Muscle of back (tissue), 13 donors: ENCODE measurements at places on chromosomes 1 and 21. TPM values are rescaled to one million over a fixed set of nuclear protein-coding genes. Genes with fewer than 3 reads are reported as not detected.

DNA sequence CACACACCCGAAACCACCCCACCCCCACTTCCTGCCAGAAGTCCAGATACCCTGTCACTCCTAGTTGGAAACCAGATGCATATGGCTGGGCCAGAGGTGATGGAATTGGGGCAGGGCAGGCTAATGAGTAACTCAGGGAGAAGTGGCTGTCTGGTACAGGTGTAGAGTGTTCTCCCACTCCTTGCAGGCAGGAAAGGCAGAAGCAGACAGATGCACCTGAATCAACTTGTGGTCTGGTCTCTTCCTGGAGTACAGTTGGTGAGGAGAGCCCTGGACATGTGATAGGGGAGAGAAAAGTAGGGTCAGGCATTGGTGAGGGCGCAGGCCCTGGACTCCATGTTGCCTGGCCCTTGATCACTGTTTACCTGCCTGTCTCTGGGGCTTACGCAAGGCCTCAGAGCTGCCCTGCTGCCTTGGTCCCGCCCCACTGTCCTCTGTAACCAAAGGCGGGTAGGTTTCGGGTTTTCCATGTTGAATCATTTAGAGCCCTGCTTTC is 2.5 kb downstream of the CGN start:
- DNase-seq = no peak

DNA sequence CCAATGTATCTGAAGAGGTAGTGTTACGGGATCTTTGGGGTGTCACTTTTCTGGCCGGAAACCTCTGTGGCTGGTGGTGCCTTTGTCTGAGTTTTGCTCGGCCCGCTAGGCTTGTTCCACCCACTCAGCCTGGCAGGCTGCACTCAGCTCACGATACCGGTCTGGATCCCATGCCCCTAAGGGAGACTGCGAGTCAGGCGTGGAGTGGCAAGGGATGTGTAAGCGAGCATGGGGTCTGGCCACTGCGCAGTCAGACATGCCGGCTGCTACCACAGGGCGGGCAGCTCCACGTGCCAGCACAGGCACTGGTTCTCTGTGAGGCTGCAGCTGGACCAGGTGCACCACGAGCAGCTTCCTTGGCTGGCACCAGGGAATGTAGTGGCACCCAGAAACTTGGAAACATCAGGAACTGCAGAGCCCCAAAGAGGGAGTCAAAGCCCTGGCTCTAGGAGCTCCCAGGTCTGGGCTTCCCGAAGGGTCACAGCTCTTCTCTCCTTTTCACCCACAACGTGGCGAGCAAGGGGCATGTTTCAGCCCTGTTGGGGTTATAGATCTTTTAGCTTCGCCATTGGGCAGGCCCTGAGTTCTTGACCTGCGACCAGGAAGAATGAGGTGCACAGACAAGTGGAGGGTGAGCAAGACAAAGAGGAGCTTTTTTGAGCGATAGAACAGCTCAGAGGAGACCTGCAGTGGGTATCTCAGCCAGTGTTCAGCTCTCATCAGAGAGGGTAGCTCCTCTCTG is 23.8 kb upstream of the LRRC8C start:
- no peak for DNase-seq

DNA sequence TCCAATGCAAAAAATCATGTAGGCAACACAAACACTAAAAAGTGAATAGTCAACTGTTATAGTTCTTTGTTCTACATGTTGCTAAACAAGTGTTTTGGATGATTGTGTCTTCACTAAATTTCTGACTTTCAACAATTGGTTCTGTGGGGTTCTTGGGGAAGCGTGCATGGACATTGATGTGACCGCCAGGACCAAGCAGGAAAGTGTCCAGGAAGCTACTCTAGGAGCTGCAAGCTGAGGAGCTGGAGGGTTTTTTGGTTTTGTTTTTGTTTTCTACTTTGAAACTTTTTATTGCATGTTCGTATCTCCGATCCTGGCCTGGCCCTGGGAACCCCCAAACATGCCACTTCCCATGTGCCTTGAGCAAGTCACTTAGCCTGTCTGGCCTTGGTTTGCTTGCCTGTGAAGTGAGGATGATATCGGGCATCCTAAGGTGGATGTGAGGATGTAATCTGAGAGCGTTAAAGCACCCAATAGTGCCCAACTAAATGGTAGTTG is 8.0 kb downstream of the TMPRSS3 start:
- no peak for DNase-seq

DNA sequence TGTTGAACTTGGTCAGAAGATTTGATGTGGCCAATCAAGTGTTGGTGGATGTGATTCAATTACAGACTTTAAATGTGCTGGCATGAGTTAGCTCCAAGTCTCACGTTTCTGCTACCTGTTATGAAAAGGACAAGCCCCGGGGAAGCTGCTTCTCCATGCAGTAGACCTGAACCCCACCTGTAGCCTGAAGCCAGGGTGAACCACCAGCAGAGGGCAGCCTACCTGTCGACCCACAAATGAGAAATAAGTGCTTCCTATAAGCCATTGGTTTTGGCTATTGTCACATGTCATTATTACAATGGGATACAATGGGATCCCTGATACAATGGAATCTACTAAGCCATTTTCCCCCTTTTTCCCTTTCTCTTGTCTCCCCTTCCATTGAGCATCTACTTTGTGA is 230.2 kb downstream of the PRDM2 start:
- DNase-seq = no peak

GRCh38 chr1:59417406-59417805 is 120.5 kb downstream of the FGGY start:
- no peak for DNase-seq

- DNase-seq = no peak
Measured at GRCh38 chr1:193614817-193615216, 428.4 kb upstream of the B3GALT2 start.

GRCh38 chr1:93828367-93828755 is 50.6 kb downstream of the DNTTIP2 start:
- DNase-seq = no peak

DNA sequence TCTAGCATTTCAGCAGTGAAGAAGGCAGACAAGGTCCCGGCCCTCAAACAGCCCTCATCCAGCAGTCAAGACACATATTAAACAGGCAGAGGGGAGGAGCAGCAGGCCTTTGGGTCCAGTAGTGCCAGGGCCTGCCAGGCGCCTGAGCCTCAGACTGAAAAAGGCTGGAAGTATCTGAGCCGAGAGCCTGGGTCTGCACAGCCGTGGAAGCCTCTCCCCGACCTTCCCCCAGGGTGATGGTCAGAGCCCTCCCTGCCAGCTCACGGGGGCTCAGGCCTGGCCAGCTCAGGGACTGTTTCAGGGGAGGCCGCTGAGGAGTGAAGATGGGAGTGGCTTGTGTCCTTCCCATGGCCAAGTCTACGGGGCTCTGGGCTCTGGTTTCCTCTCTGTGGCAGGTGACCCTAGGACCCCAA is 565.2 kb downstream of the PTPRU start:
- DNase-seq = no peak

DNA sequence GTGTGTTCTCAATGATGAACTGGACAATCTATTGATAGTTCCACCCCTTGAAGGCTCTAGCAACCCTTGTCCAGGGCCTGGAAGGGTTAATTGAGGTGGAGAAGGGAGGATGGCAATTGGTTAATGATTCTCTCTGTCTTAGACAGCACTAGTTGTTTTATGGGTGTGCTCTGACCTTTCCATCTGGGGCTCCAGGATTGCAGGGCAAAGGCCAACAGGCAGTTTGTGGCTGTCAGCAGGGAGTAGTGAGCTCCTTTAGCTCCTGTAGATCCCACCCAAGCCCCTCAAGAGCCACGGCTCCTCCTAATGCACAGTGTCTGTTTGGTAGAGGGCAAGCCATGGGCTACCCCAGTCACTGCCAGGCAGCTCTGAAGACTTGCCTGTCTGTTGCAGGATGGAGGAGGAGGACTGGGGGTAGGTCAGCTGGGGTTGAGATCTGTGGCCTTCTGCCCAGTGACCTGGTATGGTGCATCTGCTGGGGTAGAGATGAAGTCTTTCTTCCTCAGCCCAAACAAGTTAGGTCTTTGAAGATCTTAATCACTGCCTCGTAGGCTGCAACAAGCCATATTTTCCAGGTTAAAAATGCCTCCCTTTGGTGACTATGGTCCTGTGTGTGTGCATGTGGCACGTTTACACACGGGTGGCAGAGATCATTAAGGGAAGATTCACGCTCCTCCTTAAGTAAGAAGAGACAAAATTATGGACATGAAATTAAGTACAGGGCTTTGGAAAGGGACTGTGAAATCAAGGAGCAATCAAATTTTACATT is 7.7 kb downstream of the MROH7 start:
- no peak for DNase-seq

- DNase-seq = no peak
Measured at GRCh38 chr1:8384577-8384976, 66.7 kb downstream of the SLC45A1 start.

DNA sequence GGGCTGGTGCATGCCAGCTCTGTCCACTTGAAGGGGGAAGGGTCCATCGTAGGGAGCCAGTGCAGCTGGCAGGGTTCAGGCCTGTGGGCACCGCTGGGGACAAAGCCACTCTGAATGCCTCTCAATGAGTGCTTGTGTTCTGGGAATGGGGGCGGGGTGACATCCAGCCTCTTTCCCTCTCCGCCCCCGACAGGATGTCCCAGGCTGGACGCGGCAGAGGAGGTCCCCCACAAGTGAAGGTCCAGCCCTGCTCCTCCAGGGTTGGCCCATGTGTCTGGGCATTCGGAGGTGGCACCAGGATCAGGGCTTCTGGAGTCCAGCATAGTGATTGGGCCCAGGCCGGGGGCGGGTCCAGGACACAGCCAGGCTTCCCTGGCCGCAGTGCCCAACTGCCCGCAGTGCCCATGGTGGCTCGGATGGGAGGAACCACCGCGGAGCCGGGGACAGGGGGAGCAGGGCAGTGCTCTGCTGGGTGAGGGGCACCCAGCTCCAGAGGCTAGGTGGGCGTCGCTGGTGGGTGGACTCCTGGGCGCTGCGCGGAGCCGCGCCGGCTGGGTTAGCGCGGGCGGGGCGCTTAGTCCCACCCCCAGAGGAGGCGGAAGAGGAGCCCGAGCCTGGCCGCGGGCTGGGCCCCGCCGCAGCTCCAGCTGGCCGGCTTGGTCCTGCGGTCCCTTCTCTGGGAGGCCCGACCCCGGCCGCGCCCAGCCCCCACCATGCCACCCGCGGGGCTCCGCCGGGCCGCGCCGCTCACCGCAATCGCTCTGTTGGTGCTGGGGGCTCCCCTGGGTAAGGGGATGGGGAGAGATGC is at the start of gene SHISA4:
Gene SHISA4, plus strand, starts transcription at position 617 of the 808 bp plus-strand sequence. Its CDS starts 97 bp downstream, at position 714.
- peak; percentile 61 for DNase-seq

DNA sequence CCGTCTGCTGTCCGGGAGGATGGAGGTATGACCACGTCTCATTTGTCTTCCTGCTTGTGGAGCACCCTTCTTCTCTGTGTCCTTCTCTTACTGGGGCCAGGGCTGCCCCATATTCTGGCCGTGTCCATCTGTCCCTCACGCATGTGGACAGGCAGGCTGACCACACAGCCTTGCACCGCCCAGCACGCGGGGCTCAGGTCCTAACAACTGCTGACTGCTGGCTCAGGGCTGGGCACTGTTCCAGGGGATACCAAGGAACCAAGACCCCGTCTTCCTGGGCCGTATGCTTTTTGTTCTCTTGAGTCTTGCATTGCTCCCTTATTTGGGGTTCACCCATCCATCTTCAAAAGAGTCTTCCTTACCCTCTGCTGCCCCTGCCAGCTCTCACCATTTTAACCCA is 17.5 kb upstream of the SPSB1 start:
- DNase-seq = no peak

DNA sequence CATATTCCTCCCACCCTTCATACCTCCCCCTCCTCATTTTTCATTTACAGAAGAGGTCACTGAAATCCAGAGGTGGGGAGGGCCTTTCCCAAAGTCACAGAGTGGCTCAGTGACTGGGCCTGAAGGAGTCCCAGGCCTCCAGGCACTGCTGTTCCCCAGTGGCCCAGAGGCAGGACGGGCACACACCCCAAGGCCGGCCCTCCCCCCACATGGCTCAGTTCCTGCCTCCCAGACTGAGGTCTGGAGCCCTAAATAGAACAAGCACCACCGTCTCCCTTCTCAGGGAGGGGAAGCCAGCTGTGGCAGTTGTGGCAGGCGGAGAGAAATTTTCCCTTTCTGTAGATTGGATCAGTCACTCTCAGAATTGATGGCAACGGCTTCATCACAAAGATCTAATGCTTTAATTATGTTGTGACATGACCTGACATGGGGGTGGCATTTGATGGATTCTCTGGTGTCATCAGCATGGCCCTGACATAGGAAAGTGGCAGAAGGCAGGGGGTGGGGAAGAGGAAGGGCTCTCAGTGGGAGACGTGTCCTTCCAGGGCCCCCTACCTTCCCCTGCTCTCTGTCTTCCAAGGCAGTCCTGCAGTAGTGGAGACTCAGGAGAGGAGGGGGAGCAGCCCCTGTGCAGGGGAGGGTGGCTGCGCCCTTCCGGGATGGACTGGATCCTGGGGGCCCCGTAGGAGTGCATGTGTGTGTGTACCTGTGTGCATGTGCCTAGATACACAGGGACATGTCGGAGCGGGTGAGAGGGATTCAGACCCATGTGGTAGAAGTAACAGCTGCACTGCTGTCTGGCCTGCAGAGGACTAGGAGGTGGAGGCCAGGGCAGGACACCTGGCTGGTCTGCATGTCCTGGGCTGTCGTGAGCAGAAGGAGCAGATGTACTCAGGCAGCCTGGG is 41.2 kb upstream of the FOXO6 start:
- DNase-seq = no peak

GRCh38 chr1:155962599-155963211 is 15.6 kb downstream of the ARHGEF2 start:
- DNase-seq = no peak

DNA sequence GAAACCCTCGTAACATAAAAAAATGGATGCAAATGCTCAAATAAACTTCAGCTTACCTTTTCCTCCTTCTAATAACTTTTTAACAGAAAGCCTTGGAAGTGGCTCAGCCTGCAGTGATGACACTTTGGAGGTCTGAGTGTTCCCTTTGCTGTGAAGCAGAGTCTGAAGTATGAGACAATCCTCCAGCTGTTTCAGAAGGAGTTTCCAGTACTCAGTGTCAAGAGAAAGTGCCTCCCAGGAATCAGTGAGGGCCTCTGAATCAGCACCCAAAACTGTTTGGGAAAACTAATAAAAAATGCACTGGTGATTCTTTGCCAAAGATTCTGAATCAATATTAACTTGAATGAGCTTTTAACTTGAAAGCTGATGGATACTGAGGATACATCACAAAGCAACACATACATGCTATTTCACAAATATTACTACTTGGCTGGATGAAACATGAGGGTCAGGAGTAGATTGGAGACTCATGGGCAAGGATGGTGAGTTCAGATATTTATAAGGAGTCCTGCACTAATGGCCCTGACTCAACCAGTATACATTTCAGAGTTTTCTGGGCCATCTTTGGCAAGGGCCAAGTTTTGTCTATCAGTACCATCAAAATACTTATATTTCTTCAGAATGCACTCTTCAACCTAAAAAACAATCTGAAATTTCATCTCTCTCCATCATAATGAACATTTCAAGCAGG is 77.0 kb downstream of the IARS2 start:
- DNase-seq = no peak

DNA sequence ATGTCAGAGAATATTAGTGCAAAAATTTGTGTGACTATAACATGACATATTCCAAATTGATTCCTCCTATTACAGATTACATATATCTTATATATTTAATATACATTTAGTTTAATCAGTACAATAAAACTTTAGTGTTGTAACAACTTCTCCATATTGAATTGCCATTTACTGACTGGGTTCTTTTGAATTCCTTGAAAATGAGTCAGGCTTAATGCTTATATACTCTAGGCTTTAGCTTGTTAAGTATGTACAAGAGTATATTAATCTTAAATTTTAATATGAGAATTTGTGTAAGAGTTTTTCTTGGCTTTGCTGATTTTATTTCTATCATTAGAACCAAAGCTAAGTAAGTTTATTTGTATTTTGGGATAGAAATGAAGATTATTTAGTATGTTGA is 40.3 kb downstream of the XPR1 start:
- no peak for DNase-seq

The LRRC38 gene
- 26.4 TPM for polyA plus RNA-seq

The NDUFS5 gene
- polyA plus RNA-seq = 373 TPM

The NASP gene
- polyA plus RNA-seq = 151 TPM

The FAM3B gene
- polyA plus RNA-seq = 0.42 TPM

The KCNK2 gene
- 7.0 TPM for polyA plus RNA-seq

The TMEM51 gene
- 6.5 TPM for polyA plus RNA-seq
